Spinal cord (tissue), 10 donors: ENCODE measurements at places on chromosomes 16 and 17. TPM values are rescaled to one million over a fixed set of nuclear protein-coding genes. Genes with fewer than 3 reads are reported as not detected.

DNA sequence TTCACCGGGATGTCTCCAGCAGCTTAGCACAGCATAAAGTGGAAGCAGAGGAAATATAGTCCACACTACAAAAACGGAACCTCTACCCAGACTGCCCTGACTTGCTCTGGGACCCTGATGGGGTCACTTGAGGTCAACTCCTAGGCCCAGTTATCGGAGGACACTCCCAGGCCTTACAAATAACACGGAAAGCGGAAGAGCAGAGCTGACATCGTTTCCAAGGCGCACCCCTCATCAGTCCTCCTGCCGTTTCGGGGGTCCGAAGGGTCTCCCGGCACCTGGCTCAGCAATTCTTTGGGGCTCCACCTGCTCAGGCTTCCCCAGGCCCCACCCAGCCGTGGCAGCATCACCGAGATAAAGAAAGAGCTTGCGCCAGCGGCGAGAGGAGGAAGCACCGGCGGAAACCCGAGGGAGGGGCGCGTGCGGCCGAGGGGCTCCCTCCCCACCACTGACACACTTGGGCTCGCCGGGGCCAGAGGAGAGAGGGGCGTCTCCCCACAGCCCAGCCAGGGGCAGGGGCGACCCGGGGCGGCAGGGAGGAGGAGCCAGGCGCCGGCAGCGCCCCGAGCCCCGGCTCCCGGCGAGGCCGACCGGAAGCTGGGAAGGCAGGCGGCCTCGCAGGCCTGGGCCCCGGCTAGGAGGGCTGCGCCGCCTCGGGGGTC lies 727 bp downstream of the CORO7 start:
- no peak for DNase-seq

GRCh38 chr17:60436676-60437075 lies 14.4 kb downstream of the CHCT1 start:
- no peak for DNase-seq

- DNase-seq: no peak
Measured at GRCh38 chr16:53817117-53817755, 113.3 kb downstream of the FTO start.

DNA sequence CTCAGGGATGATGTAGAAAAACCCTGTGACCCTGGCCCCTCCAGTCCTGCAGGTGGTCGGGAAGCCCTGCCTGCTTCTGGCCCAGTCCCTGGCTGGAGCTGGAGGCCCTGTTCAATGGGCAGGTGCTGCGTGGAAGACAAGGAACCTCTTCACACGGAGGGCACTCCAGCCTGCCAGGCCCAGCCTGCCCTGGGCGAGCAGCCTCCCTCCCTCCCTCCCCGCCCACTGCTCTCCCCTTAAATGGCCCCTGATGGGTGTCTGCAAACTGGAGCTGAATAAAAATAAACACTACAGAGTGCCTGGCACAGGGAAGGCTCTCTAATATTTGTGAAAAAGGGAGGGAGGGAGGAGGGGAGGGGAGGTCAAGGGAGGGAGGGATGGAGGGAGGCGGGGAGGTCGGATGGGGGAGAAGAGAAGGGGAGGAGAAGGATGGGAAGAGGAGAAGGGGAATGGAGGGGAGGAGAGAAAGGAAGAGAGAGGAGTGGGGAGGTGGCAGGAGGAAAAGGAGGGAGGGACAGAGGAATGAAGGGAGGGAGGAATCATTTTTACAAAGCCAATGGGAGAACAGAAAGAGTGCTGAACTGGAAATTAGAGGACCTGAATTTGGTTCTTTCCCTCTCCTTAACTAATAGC lies 222.8 kb upstream of the TNRC6C start:
- peak; percentile 62 for DNase-seq

Gene KIF18B
- polyA plus RNA-seq: 7.0 TPM

Gene CEMP1
- 8.1 TPM for polyA plus RNA-seq
